ENCODE measurements at places on chromosomes 7 and 10. TPM values are rescaled to one million over a fixed set of nuclear protein-coding genes. Genes with fewer than 3 reads are reported as not detected.
A peak's percentile ranks its signal among the peaks of the same experiment; 100 is the strongest.

Gene OR2A12
- not detected for total RNA-seq

Gene CUTC
- total RNA-seq: 23.4 TPM

GRCh38 chr10:79353000-79353406 lies 5.7 kb downstream of the PPIF start:
- DNase-seq: no peak

- DNase-seq: peak; percentile 58
These were observed 74.9 kb downstream of the CTBP2 start for GRCh38 chr10:125085258-125086054.

GRCh38 chr10:102665904-102666509 lies 21.7 kb downstream of the TRIM8 start:
- DNase-seq: no peak

- no peak for DNase-seq
These were observed 558.9 kb downstream of the SH2D4B start for GRCh38 chr10:81096558-81096957.

DNA sequence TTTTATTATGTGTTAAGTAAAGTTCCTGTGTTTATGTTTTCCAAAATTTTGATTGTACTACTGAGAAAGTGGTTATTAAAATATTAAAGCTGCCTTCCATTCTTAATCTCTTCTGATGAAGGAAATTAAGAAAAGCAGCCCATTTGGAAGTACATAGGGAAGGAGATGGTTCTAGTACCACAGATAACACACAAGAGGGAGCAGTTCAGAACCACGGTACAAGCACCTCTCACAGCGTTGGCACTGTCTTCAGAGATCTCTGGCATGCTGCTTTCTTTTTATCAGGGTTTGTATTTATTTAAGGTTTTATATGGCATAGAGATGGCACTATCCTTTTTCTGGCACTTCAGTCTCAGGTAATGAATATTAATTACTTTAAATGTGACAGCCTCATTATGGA lies 111.6 kb downstream of the PHTF2 start:
- no peak for DNase-seq

GRCh38 chr10:97762056-97762455 lies 9.7 kb downstream of the SFRP5 start:
- no peak for DNase-seq

GRCh38 chr10:91772461-91772860 lies 25.8 kb upstream of the TNKS2 start:
- DNase-seq: no peak

DNA sequence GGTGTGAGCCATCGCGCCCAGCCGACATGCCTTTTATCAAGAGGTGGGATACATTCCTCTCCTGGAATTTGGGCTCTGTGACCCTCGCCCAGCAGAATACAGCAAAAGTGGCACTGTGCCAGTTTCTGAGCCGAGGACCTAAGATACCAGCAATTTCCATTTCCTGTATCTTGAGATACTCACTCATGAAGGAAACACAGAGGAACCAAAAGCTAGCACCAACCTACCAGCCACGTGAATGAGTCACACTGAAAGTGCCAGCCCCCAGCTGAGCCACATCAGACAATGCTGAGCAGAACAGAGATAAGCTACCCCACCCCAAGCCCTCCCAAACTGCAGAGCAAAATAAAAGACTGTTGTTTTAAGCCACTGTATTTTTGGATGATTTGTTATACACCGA lies 56.3 kb downstream of the CACUL1 start:
- DNase-seq: no peak

DNA sequence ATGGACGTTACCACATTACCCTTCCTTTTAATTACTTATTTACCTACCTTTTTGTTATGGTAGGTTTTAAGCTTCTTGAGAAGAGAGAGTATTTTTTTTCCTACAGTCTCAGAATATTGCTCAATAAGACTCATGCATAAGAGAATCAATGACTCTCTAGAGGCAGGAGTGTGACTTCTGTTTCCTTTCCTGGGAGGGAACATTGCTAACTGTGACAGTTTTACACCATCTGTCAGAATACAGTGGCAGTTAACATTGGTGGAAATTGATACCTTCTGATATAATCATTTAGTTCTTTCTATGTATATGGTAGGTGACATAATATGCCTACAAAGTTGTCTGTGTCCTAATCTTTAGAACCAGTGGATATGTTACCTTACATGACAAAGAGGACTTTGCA lies 348.7 kb upstream of the POT1 start:
- no peak for DNase-seq

- DNase-seq: no peak
These were observed 210.7 kb downstream of the SKAP2 start for GRCh38 chr7:26653430-26654399.

DNA sequence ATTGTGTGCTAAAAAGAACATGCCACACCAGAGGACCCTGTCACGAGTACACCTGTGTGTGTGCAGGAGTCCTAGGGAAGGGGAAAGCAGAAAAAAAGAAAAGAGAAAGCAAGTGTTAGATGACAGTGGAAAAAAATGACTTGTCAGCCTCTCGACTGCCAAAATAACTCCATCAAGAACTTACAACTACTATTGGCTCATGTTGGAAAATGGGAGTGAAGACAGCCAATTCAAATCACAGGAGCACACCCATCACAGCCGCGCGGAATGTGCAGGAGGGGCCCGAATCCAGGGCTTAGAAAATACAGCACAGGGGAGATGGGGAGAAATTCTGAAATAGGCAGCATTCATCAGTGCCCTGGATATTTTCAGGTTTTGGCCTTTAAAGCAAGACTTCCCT lies 38.1 kb upstream of the FOXI2 start:
- DNase-seq: no peak
